D721Med (cell line): ENCODE measurements at places on chromosomes 6 and 20.

DNA sequence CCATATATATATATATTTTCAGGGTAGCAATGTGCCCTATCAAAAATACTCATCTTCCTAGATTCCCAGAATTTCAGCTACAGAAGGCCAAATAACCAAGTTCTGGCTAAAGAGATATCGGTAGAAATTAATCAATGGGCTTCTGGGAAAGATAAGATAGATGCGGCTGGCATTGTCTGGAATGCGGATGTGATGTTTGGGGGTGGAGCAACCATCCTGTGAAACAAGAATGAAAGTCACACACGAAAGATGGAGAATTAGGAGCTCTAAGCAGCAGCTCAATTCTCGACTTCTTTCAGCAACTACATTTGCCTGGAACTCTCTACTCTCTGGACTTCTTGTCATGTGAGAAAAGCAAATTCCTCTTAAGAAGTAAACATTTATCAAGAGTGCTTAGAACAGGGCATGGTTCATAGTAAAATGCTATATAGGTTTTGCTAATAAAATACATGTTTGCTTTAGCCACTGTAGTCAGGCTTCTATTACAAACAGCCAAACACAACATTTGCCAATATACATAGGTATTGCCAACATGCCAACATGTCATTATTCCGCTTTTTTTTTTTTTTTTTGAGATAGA is 90.8 kb downstream of the CLIC5 start:
- no peak for DNase-seq

DNA sequence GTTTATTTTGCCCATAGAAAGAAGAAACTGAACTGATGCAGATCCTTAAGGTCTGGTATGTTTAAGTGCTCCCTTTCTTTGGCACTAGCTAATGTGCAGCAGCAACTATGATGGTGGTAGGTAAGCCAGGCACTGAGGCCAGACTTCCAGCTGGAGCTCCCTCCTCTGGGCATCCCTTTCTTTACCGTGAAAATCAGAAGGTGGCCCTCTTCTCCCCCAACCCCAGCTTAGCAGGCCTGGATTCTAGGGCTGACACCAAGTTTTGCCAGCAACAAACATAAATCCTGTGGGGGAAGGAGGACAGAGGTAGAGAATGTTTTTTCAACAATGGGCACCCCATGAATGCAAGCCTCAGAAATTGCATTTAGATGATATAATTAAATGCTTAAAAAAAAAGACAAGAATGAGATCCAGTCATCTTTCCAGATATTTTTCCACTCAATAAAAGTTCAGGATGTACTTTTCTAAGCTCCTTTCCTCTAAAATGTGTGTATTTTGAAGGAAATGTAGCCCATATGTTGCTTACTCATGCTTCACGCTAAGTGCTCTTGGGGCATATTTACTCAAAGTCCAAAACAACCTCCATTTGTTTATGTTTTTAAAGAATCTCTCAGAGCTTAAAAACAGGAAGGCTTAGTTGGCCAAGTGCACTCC is 123.9 kb upstream of the NXT1 start:
- DNase-seq: no peak

DNA sequence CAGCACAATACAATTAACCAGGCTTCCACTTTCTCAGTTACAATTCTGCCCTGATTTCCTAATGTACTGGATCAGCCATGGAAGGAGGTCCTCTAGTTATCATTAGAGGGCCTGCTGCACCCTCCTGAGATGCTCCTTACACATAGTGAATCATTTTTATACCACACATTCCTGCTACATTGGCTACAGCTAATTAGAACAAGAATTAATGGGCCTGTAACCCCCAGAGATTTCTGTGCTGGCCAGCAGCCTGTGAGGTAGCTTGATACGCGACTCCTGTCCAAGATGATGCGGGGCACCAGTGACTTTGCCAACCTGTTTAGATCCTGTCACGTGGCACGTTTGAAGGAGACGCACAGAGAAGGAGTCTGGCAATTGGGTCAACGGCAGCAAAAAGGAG is 422.8 kb downstream of the EPM2A start:
- no peak for DNase-seq

GRCh38 chr20:44217342-44218092 is 6.9 kb upstream of the OSER1 start:
- DNase-seq: no peak

- no peak for DNase-seq
These were observed 12.8 kb downstream of the CLDN20 start for GRCh38 chr6:155276638-155277037.

GRCh38 chr6:20313051-20313450 is 88.6 kb upstream of the E2F3 start:
- no peak for DNase-seq

- DNase-seq: no peak
These were observed 981.3 kb upstream of the FLRT3 start for GRCh38 chr20:15318682-15319081.

- DNase-seq: no peak
These were observed 5.2 kb downstream of the ADIG start for GRCh38 chr20:38586181-38586525.

DNA sequence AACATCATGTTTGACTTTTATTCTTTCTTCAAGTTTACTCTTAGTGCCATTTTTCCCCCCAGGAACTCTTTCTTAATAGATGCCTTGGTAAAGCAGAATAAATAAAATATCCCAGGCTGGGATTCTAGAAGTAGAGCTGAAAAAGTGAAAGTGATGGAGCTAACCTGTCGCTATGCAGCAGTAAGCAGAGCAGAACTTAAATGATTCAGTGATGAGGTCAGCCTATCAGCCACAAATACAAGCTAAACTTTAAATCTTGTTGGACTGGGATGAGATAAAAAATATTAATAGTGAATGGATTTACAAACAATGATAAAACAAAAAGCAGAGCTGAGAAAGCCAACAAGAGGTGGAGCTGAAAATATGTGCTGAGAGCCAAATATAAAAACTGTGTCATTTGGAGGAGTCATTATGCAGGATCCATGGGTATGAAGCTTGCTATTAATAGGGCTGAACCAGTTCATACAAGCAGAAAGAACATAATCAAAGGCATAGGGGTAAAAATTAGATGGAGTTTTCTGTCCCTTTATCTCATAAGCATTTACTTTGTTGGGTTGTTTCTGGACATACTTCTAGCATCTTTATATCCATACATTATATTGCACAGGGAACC is 877.8 kb downstream of the EPHA7 start:
- no peak for DNase-seq

GRCh38 chr20:35893942-35894341 is 60.4 kb downstream of the SCAND1 start:
- no peak for DNase-seq

- DNase-seq: no peak
These were observed 17.4 kb downstream of the PEX3 start for GRCh38 chr6:143468026-143468425.

DNA sequence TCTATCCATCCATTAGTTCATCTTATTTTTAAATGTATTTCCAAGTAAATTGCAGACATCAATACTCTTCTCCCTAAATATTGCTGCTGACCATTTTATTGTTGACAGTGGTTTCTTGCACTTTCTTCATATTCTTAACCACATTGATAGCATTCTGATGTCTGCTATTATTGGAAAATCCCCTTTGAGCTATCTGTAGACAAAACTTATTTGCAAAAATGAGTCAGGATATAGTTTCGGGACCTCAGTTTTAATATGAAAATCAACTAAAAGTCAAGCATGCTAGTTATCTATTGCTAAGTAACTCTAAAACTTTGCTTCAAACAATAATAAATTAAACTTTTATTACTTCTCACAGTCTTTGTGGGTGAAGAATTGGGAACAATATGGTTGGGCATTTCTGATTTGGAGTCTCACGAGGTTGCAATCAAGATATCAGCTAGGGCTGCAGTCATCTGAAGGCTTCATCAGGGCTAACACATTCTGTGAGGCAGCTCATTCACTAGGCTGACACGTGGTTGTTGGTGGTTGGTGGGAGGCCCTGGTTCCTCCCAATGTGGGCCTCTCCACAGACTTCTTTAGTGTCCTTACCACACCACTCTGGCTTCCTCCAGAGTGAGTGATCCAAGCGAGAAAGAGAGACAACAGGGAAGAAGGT is 32.7 kb downstream of the CD109 start:
- no peak for DNase-seq

GRCh38 chr6:148530394-148530953 is 187.8 kb downstream of the SASH1 start:
- DNase-seq: no peak

DNA sequence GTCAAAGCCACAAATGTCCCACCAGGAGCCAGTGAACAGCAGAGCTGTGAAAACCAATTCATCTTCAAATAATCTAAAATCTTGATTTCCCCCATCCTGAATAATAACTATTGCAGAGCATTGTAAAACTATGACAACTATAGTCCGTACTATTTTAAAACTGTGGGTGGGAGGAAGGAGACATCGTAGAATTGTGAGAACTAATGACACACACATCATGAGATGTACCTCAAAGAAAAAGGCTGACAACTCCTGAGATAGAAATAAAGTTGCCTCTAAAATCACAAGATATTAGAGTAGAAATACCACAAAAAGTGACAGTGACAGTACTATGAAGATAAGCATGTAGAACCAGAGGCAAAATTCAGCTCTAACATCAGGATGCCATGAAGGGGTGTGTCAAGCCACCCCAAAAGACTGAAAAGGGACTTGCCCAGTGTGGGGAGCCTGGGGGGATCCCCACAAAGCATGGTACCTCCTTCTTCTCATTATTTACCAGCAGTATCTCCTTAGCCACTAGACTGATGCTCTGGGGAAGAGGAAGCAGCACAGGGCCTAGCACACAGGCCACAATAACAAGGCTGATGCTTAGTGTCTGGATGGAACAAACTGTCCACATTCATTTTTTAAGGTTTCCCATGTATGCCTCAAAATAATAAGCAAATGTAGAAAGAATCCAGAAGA is 13.4 kb downstream of the NAPB start:
- no peak for DNase-seq

GRCh38 chr6:44867571-44868334 is 460.4 kb upstream of the RUNX2 start:
- no peak for DNase-seq

- no peak for DNase-seq
These were observed 78.6 kb downstream of the HIVEP1 start for GRCh38 chr6:12090714-12091113.

- no peak for DNase-seq
These were observed 1.6 kb downstream of the VGLL2 start for GRCh38 chr6:117267054-117267347.
